Panc1 (cell line): ENCODE measurements at places on chromosomes 16 and 17.

DNA sequence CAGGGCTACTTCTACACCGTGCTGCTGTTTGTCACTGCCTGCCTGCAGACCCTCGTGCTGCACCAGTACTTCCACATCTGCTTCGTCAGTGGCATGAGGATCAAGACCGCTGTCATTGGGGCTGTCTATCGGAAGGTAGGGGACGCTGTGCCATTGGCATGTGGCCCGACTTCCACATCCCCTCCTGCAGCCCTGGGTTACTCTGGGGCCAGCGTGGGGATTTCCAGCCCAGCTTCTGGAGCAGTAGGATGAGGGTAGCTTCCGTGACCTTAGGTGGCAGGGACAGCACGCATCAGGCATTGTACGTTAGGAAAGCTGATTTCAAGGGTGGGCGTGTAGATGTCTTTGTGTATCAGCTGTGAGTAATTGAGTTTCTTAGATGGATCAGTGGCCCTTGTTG, 96.5 kb downstream of the ABCC1 start:
- DNase-seq: no peak

- no peak for DNase-seq
Observed at GRCh38 chr16:54106057-54106456, 180.5 kb downstream of the IRX3 start.

DNA sequence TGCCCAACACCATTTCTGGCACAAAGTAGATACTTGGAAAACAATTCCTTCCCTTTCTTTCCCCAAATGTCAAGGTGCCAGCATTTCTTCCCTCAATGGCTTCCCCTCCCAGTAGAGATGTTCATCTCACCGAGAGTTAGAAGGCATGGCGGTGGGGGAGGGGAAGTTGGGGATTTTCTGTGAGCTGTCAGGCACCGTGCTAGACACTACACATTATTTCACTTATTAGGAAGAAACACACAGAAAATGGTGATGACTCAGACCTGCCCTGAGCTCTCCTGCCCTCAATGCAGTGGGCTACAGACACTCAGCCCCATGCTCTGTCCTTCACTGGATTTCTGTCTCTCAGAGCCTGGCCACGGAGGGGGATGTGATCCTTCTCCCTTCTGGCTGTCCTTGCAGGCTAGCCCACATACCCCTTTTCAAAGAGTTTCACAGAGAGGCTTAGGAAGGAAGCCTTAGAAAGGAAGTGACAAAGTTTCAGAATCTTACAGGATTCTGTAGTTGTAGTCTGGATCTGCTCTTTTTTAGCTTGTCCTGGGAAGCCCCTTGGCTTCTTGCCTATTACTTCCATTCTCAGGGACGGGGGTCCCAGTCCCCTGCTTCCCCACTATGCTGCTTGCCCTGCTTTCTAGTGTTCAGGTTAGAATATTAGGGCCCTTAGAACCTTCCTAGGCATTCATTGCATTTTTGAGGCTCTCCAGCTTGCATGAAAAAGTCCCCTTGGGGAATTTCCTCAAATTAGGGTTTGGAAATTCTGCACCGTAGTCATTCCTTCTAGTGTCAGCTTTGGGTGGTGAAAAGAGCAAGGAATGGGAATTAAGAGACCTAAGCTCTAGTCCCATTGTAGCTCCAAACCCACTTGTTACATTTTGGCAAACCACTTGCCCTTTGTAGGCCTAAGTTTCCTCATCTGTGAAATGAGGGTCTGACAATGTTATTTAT, 12.2 kb upstream of the CCL5 start:
- DNase-seq: no peak

GRCh38 chr17:56577843-56578204, 15.7 kb upstream of the NOG start:
- DNase-seq: no peak

- DNase-seq: no peak
Observed at GRCh38 chr16:65181071-65181561, 59.3 kb upstream of the CDH11 start.
